ENCODE measurements at places on chromosomes 6 and 20. TPM values are rescaled to one million over a fixed set of nuclear protein-coding genes. Genes with fewer than 3 reads are reported as not detected.

TRIM10 gene
- total RNA-seq: 0.58 TPM

FBXO9 gene
- total RNA-seq: 79.9 TPM

MYT1 gene
- total RNA-seq: not detected

TNF gene
- total RNA-seq: 0.40 TPM

AVP gene
- total RNA-seq: not detected

SLC17A1 gene
- total RNA-seq: not detected

PDE10A gene
- 0.13 TPM for total RNA-seq

CLPSL2 gene
- not detected for total RNA-seq

DNA sequence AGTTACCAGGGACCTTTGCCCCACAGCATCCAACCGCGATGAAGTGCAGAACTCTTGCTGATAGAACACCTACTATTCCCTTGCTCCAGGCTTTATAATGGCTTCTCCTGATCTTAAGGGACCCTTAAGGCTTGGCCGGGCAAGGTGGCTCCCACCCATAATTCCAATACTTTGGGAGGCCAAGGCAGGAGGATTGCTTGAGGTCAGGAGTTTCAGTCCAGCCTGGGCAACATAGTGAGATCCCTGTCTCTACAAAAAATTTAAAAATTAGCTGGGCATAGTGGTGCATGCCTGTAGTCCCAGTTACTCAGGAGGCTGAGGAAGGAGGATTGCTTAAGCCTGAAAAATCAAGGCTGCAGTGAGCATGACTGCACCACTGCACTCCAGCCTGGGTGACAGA lies 68.8 kb downstream of the GCNT2 start:
- DNase-seq: no peak

DNA sequence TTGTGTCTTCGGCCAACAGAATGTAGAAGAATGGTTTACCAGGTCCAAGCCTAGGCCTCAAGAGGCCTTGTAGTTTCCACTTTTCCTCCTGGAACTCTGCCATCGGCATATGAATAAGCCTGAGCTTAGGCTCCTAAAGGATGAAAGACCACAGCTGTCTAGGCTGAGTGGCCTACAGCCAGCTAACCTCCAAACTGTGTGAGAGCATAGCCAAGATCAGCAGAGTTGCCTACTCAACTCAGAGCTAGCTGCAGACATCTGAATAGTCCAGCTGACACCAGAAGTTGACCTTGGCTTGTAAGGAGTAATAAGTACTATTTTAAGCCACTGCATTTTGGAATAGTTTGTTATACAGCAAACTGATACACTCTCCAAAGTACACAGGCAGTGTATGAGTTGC lies 52.6 kb upstream of the SMIM29 start:
- DNase-seq: no peak

DNA sequence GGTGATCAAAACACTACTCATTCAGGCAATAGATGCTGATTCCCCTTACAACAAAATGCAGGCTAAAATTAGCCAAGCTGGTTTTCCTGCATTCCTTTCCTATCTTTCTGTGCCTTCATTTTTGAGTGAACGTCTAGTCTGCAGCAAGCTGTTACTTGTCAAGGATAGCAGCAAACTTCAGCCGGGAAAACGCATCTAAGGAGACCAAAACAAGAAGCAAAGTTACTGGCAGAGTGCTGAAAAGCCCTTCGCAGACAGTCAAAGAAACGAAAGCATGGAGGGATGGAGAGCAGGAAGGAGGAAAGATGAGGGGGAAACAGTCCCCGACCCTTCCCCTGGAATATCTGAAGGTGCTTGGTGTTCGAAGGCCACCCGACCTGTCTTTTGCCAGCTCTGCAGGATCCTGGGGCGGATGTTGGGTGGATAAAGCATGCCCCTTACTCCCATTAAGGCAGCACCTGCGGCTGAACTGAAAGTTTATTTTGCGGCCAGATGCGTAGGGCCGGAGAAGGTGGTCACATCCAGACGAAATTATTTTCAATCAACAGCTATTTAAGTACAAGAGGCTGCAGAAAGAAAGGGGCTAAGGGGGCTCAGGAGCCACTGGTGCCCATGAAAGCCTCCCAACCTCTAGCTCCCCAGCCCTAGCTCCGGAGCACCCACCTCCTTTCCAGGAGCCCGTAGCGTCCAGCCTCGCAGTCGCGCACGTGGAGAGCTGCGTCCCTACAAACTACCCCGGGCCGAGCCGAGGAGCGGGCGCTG lies 538 bp downstream of the FERMT1 start:
- DNase-seq: no peak

GRCh38 chr6:4336778-4337442 lies 201.5 kb upstream of the ECI2 start:
- DNase-seq: peak; percentile 71

DNA sequence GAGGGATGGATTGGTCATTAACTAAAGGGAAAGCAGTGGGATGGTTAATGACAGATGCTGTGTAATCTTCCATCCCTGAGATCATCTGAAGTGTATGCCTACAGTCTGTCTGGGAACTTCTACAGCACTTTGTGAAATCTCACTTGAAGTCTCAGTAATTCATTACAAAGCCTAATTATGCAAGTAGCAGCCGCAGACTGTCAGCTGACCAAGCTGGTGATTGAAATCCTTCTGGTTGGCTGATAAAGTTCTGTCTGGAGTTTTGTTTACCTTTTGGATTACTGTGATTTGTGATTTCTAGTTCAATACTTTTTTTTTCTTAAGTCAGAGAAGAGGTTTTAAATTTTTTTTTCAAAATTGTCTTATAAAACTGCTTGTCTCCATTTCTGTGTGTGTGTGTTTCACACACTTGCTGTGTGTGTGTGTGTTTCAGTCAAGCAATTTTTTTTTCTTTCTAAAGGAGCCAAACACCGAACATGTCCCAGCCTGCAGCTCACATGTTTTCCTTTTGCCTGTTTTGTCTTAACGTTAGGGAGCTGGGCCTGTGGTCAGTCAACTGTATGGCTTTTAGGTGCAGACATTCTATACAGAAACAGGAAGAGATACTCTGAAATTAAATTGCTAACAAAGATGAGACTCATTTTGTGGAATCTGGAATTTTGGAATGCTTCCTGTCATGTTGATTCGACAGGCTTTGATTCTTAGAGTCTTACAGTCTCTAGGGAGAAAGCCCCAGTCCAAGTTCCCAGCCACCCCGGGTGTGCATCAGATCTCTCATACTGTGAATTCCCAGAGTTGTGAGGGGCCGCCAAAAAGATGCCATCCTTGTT lies 28.5 kb upstream of the ADGRF4 start:
- no peak for DNase-seq

DNA sequence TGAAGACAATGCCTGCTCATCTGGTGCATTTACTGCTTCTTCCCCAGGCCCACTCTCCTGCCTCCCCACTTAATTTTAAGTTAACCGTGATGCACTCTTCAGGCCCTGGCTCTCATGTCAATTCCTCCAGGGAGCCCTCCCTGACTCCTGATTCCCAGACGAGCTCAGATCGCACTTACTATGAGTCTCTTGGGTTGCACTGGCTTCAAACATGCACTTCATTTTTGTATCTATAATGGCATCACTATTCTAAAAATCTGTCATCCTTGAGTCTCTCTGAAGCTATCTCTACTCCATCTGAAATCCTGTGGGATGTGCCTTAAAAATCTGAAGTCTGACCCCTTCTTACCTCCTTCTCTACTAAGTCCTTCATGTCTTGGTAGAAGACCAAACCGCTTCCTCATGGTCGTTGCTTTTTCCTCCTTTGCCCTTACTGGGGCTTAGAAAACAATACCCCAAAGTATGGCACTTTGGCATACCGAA lies 24.7 kb downstream of the COX4I2 start:
- no peak for DNase-seq

DNA sequence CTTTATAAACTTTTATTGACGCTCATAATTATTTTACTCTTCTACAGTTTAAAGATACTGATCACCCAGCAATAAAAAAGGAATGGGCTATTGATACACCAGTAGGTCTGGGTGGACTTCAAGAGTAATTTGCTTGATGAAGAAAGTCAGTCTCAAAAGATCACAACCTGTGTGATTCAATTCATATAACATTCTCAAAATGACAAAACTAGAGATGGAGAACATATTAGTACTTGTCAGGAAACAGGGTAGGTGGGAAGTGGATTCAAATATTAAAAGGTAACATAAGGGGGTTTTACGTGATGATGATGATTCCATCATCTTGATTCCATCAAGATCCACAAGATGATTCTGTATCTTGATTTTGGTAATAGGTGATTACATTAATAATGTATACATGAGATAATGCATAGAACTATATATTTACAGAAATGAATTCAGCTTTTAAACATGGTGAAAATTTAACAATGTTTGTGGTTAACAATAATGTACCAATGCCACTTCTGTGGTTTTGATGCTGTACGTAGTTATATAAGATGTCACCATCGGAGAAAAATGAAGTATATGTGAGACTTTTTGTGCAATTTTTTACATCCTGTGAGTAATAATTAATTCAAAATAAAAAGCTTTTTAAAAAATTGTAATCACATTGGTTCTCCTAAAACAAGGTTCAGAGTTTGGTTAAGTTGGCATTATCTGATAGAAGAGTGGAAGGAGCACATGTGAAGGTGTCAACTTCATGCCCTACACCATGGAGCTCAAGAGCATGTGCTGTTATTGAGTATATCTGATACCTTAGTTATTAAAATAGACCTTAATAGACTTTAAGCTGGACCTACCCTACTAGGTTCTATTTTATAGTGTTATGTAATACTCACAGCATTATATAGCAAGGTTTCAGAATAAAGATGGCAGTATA lies 66.3 kb upstream of the DYNLRB1 start:
- no peak for DNase-seq

- no peak for DNase-seq
Measured at GRCh38 chr20:8721098-8721497, 347.8 kb upstream of the PLCB4 start.

DNA sequence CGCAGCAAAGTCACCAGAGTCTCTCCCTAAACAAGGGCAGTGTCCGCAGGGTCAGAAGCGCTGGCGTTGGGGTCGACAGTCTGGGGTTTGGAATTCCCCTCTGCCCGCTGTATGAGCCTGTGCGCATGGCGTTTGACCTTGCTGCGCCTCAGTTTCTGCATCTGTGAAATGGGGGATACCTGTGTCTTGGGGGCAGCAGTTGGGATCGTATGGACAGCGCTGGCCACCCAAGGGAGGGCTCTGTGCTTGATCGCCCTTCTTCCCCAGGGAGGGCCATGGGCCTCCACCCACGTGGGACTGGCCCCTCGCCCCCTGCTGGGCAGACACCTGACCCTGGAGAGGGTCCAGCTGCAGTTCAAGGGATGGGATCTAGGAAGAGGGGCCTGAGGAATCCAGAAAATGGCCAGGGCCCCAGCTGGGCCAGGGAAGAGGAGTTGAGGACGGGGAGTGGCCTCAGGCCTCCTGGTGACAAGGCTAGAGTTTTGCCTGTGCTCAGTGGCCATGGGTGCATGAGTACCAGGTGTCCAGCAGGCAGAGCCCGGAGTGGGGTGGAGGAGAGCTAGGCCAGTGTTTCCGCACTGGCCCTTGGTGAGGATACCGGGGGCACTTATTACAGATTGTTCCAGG lies 26.4 kb upstream of the PHACTR3 start:
- no peak for DNase-seq

- DNase-seq: no peak
Measured at GRCh38 chr6:285030-285771, 7.1 kb upstream of the DUSP22 start.

DNA sequence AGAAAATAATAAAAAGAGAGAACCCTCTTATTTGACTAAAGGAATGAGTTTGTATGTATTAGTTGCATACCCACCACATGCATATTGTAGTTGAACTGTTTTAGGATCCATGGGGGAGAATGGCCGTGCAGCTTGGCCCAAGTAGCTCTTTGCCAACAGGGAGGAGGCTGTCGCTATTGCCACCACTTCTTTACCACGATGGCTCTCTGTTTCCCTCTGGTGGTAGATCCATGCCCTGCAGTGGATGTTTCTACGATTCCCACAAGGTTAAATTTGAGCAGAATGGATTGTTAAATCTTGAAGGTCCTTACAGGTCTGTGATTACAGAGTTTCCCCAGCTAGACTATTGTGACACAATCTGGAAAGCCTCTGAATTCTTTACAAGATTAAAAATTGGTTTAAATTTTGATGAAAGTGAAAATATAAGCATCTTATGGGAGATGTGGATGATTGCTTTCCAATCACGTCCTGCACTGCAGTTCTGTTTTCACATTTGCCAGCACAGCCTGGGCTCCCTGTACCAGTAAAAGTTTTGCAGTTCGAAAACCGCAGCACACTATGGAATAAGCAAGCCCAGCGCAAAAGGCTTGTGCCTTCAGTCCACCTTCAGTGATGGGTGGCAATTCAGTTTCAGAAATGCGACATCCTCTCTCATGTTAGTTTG lies 34.4 kb upstream of the FNDC1 start:
- peak; percentile 68 for DNase-seq

DNA sequence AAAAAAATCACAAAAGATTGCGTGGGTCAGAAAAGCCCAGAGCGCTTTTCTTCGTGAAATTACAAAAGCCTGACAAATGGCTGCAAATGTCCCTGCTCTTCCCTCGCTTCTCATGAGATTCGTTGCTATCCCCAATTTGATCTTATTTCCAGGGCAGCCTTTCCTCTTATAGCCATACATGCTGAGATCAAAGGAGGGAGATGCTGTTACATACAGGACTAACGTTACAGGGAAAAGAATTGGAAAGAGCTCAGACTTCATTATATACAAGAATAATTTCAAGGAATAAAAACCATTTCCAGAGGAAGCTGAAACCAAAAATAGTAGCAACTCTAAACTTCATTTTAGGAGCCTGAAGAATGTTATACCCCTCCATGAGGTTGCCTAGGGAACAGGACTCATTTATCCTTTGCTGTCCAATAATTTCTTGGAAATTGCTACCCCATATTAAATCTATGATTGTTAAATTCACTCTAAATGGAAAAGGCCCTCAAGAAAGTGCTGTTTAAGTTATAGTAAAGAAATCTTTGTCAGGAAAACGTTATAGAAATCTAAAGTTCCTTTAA lies 81.0 kb downstream of the METTL24 start:
- no peak for DNase-seq

GRCh38 chr6:31791324-31792089 lies 4.0 kb downstream of the VARS1 start:
- peak; percentile 87 for DNase-seq

DNA sequence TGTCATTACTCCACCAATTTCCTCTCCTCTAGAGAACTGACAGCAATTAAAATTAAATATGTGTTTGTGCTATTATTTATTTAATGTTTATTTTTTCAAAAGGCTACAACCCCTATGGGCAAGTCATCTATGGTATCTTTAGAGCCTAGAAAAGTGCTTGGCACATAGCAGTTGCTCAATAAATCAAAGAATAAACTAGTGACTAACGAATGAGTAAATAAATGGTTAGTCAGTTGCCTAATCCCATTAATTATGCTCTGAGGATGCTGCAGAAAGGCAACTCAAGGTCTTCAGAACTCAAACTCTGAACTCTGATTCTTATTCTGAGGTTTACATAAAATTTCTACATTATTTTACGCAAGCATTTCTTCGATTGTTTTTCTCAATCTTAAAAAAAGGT lies 193.0 kb upstream of the TSHZ2 start:
- DNase-seq: no peak

DNA sequence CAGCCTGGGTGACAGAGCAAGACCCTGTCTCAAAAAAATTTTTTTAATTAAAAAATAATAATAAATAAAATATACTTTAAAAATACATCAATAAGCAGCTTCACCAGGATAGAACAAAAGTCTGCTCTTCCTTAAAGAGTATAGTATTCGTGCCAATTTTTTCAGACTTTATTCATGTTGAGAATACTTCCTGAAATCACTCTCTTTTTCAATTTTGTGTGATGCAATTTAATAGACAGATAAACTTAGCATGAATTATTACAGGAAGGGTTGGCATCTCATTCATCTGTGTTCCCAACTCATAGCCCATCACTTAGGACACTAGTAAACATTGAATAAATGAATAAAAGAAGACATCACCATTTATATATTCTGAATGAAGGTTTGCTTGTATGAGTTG lies 52.4 kb downstream of the IPCEF1 start:
- no peak for DNase-seq

- no peak for DNase-seq
Measured at GRCh38 chr6:31419842-31420241, 16.4 kb downstream of the MICA start.
